ENCODE measurements at places on chromosomes 5 and 9.

- DNase-seq = no peak
Observed at GRCh38 chr5:4208996-4209395, 613.4 kb downstream of the IRX1 start.

GRCh38 chr9:89951675-89952074, 346.9 kb downstream of the GADD45G start:
- DNase-seq = no peak

GRCh38 chr9:98994172-98995058, 50.7 kb downstream of the COL15A1 start:
- DNase-seq = no peak

DNA sequence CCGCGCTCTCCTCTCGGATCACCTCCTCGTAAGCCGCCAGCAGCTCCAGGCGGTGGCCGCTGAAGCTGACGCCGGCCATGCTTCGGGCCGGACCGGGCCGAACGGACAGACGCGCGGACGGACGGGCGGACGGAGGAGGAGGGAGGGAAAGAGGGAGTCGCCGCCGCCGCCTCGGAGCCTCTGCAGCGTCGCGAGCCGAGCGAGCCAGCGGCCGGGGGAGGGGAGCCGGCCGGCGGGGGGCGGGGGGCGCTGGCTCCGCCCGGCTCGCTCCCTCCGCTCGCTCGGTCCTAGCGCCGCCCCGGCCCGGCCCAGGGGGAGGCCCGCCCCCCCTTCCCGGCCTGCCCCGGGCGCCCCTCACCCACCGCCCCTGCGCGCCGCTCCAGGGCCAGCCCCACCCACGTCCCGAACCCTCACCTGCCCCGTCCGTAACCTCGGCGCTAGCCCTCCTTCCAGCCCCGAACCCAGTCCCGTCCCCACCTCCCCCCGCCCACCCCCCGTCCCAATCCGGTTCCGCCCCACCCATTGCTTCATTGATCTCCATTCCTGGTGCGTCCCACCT, at the start of gene DBN1:
Gene DBN1 (minus strand): TSS at position 192 of the 559 bp plus-strand sequence. CDS start 113 bp downstream, at position 79.
- DNase-seq = peak; percentile 58

GRCh38 chr5:96652769-96653454, 9.3 kb upstream of the CAST start:
- no peak for DNase-seq

GRCh38 chr5:127386557-127386956, 96.0 kb downstream of the MEGF10 start:
- no peak for DNase-seq

GRCh38 chr5:175246242-175246888, 197.6 kb downstream of the DRD1 start:
- DNase-seq = peak; percentile 40

DNA sequence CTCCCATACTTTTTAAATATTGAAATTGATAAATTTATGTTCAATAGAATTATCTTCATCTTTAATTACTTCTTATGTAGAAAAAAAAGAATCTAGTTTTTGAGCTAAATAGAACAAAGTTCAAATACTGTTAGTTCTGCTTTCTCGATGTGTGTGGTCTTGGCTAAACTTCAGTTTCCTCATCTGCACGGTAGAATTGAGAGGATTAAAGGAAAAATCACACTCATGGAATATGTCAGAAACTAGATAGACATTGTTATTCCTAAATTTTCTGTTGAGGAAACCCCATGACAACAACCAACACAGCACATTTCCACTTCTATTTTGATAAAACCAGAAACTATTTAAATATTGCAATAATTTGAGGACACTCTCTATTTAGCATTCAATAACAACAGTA, 100.3 kb downstream of the MUSK start:
- DNase-seq = no peak

- no peak for DNase-seq
Observed at GRCh38 chr9:4567601-4568000, 77.3 kb downstream of the SLC1A1 start.

DNA sequence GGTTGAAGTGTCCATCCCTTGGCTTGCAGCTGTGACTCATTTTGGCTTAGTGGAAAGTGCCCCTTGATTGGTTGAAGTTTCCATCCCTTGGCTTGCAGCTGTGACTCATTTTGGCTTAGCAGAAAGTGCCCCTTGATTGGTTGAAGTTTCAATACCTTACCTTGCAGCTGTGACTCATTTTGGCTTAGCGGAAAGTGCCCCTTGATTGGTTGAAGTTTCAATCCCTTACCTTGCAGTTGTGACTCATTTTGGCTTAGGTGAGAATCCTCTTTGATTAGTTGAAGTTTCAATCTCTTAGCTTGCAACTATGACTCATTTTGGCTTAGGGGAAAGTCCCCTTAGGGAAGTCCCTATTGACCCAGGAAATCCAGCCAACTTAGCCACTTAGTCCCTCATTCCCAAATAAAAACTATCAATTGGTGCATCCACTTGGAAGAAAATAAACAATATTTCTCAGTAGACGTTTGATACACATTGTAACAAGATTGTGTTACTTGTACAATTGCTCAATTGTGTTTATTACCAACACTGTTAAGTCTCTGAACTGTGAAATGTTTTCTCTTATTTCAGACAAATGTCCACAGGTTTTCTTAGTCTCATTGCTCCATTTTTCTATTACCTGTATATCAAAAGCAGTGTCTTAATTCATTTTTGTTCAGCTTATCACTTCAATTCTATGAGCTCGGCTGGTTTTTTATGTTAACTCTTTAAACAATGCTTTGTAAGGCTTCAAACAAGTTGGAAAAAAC, 2308.8 kb upstream of the ACO1 start:
- no peak for DNase-seq

DNA sequence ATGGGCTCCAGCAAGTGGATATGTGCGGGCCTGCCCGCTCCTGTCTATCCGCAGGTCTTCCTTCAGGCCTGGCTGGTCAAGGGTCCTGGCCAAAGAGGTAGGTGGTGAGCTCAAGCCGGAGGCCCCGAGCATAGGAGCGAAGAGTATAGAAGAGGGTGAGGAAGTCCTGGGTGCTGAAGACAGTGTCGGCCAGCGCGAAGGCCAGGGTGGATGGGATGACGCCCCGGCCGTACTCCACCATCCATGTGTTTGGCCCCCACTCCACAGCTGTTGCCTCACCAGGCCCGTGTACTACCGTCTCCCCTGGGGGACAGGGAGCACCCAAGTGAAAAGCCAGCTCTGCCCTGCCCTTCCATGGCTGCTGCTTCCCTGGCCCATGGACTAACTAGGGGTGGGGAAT, 2.0 kb downstream of the SIGMAR1 start:
- no peak for DNase-seq

DNA sequence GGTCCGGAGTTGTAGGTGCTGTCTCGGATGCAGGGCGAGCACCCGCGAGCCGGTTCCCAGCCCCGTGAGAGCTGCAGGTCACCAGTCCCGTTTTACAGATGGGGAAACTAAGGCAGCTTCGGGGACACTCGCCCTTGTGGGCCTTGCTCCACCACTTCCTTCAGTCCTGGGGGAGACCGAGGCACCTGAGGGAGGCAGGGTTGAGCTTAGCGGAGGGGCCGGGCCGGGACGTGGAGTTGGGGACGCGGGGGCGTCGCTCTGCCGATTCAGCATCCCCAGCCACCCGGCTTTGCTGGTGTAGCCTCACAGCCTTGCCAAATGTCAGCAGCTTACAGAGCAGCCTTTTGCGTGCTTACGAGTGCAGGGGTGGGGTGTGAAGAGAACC, 530 bp downstream of the BBLN start:
- peak; percentile 54 for DNase-seq

GRCh38 chr5:119347991-119348390, 7.8 kb upstream of the TNFAIP8 start:
- DNase-seq = no peak

DNA sequence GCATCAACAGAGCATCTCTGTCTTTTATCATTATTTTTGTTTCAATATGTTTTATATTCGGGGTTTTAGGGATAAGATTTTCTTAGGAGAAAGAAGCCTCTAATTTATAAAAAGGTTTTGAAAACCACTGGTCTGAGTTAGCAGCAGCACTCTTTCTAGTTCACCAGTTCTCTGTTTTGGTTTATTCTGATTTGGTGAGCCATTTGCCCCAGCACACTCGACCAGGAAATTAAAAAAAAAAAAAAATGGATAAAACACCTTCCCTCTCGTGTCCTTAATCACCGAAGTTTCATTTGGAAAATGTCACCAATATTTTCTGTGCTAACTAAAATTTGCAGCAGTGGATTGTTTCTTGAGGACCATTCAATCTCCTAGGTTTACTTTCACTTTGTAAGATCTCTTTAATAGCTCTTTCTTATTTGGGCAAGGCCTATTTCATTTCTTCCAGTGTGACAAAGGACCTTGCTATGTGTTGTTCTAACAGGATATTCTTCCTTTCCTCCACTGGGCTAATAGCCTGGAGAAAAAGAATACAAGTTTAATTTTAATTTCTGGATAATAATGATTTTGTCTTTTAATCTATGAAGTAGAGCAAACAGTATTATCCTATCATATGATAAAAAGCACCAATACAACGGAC, 57.8 kb upstream of the ANXA1 start:
- DNase-seq = no peak

DNA sequence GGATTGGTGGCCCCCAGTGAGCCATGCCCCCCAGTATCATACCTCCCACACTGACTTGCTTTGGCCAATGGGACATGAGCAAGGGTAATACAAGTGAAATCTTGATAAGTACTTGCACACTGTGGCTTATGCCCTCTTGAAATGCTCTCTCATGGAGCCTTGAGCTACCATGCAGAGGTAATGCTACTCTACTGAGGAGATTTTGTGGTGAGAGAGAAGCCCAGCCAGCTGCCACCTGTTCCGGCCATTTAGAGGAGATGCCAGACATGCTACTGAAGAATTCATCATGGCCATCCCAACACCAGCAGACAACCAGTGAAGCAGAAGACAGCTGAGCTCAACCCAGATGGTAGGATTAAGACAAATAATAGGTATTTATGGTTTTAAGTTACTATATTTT, 299.5 kb downstream of the MEF2C start:
- no peak for DNase-seq

DNA sequence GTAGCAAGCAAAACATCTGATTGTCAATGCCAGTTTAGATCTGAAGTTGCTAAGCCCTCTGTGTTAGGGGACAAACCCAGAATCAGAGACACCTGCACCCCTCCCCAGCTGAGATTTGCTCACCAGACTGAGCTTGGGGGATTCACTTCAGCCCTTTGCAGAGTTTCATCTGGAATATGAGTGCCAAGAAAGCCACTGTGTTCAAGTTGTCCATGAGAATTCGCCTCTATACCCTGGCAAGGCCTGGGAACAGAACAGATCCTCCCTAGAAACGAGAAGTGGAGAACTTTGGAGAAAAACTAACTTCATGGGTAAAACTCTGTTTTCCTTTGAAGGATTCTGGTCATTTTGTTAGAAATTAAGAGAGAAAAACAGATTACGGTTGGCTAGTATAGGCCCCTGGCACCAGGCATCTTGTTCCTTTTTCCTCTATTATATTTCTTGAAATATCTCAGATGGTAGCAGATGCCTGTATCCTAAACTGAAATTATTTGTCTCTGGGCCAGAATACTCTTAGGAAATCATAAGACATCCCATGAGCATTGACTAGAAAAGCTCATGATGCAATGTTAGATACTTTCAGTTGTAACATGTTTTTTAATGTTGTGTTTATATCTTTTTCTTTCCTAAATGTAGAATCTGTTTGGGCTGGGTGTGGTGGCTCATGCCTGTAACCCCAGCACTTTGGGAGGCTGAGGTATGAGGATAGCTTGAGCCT, 64.4 kb downstream of the SNX18 start:
- no peak for DNase-seq
